Activated B cell treated with CpG ODN at 0.5 μM for 24 hours (primary cell): ENCODE measurements at places on chromosomes 11 and 22. TPM values are rescaled to one million over a fixed set of nuclear protein-coding genes. Genes with fewer than 3 reads are reported as not detected.

CRYAB gene
- total RNA-seq, result not detected in 2 replicates

ANO3 gene
- total RNA-seq, result not detected in 2 replicates

KCTD14 gene
- 0.20 and 0.22 TPM in 2 replicates for total RNA-seq

SYCE3 gene
- not detected in 2 replicates for total RNA-seq

TESMIN gene
- total RNA-seq, result 1.8 and 3.0 TPM in 2 replicates

CCDC89 gene
- not detected in 2 replicates for total RNA-seq

PTPRCAP gene
- 328 and 347 TPM in 2 replicates for total RNA-seq

SLN gene
- not detected in 2 replicates for total RNA-seq

RASGRP2 gene
- 165 and 177 TPM in 2 replicates for total RNA-seq

GRCh38 chr11:109794501-109794900 is 298.7 kb upstream of the ZC3H12C start:
- DNase-seq, result no peak

- no peak for DNase-seq
Observed at GRCh38 chr11:126115816-126116331, 53.2 kb upstream of the CDON start.

DNA sequence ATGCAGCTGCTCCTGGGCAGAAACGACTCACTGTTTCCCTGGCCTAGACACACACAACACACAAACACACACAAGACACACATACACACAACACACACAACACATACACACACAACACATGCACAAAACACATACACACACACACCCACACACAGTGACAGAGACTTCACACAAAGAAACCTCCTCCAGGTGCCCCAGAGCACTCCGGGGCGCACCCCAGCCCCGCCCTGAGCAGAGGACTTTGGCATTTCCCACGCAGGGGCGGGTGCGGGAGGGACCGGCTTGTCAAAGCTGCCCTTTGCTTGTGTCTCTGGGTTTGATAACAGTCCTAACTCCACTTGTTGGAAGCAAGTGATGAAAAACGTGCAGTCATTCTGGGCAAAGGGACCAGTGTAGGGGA is 6.5 kb downstream of the APOBEC3A start:
- DNase-seq, result no peak

DNA sequence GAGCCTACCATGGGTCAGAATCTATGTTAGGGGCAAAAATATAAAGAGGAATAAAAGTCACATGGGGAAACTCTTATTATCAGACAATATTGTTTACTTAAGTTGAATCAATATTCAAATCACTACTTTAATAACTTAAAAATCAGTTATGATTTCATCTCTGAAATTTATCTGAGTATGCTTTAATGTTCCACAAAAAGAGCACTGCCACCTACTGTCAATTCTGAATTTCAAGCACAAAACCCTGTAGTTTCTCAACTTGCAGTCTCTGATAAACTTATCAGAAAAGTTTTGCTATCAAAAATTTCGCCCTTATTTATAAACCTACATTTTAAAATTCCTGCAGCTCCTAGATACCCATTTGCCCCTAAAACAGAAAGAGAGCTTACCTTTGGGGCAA is 47.3 kb downstream of the RDX start:
- DNase-seq, result no peak

- DNase-seq, result no peak
Observed at GRCh38 chr11:10351765-10352641, 47.1 kb downstream of the ADM start.

DNA sequence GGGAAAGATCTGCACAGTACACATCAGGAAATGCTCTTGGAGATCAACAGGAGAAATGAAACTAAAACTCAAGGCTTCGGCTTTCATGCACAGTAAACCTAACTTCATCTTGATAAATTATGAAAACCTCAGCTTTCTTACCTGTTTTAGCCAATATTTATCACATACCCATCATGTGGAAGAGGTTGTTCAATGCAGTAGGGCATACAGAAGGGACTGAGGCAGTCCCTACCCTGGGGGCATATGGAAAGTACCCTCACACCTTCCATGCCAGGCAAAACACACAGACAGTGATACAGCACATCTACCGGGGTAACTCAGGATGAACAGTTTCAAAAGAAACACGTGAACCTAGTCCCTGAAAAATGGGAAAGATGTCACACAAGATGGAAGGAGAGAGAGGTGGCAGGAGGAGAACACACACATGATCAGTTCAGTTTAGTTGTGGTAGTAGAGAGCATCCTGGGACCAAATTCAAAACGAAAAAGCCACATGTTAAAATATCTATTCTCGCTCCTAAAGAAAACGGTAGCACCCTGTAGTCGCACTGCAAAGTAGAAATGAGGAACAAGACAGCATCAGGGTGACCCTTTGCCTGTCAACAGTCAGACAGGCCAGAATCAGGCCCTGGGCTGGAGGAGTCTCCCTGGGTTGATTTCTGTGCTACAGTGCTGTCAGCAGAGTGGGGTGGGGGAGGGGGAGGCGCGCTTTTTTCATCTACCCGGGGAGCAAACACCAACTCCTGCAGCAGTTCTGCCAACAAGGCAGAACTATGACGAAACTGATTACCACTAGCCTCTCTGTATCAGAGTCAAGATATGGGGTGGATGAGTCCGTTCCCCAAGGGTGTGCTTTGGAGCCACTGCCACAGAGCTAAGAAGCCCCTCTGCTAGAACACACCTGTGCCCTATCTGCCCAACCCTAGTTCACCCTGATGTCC is 1.3 kb downstream of the HIRA start:
- DNase-seq, result no peak

- no peak for DNase-seq
Observed at GRCh38 chr22:19287889-19288288, 3.6 kb downstream of the CLTCL1 start.

DNA sequence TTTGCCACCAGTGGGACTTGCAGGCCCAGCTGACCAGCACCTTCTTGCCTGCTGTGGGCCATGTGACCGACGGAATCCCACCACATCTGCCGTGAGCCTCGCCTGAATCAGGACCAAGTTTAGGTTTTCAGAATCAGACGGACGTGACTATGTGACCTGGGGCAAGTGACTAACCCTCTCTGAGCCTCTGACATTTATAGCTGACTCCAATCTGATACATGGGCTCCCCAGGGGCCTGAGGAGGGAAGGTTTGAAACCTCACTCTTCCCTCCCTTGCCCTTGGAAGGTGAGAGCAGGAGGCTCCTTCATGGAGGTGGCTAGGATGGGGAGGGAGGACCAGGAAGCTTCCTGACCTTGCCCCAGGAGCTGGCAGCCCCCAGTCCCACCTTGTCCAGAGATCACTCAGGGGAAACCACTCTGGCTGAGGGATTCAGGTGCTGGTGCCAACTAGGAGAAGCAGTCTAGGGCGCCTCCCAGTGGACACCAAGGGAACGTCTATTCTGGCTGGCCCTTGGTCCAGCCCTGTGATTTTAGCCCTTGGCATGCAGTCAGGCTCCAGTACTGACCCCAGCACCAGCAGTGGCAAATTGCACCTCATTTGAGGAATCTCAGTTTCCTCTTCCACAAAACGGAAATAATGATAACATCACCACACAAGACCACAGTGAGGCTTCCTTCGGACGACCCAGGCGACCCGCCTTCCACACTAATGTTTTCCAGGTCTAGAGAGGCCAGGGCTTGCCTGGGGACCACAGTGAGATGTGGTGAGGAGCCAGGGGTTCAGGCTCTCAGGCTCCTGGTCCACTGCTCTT is 47.2 kb upstream of the SYT7 start:
- no peak for DNase-seq

DNA sequence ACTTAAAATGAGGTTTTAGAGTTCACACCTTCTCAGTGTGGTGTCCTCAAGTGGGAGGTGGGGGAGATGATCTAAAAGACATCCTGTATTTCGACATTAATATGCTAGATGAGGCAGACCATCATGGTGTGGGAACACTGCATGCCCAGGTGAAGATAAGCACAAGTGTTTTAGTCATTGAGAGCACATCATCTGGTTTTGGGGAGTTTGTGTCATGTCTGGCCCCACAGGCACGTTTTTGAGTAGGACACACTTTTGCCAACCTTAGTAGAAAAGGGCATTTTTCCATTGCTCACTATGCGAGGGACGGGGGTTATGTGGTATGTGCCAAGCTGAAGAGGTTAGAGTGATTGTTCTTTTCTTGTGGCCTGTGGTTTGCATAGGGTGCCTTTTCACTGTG is 189.3 kb downstream of the DBX1 start:
- DNase-seq, result no peak

- no peak for DNase-seq
Observed at GRCh38 chr11:65516135-65516968, 8.5 kb upstream of the SCYL1 start.

GRCh38 chr11:110778343-110778742 is 66.1 kb upstream of the ARHGAP20 start:
- no peak for DNase-seq

GRCh38 chr11:19728436-19728835 is 15.8 kb downstream of the NAV2 start:
- DNase-seq, result no peak

DNA sequence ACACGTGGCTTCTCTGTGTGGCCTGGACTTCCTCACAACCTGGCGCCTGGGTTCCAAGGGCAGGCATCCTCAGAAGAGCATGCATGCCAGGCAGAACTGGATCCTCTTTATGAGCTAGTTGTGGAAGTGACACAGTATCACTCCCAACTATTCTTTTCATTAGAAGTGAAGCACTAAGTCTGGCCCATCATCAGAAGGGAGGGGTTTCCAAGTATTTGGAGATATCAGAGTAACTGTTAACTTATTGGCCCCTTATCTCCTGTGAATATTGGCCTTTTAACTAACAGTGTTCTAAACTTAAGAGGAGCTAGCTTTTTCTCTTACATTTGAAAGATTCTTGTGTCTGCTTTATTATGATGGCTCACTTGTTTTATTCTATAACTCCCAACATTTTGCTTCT is 35.5 kb downstream of the FDX1 start:
- DNase-seq, result no peak

GRCh38 chr11:72014761-72015320 is 16.1 kb downstream of the IL18BP start:
- DNase-seq, result no peak

DNA sequence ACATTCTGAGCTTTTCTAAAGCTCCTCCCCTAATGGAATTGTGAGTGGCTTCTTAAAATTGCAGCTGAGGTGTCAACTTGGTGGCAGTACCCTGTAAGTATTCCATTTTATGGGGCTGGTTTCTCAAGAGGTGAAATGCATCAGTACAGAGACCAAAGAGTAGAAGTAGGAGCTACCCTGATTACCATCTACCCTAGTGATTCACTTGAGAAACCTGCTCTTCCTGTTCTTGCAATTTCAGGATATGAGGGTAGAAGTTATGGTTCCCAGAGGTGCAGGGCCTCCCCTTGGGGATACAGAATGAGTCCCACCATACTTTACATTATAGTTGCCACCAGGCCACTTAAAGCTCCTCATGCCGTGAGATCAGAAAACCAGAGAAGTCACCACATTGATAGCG is 944.6 kb downstream of the OPCML start:
- DNase-seq, result no peak

- no peak for DNase-seq
Observed at GRCh38 chr11:117387992-117388755, 60.5 kb downstream of the CEP164 start.

GRCh38 chr11:71131861-71132260 is 120.5 kb downstream of the SHANK2 start:
- DNase-seq, result no peak

DNA sequence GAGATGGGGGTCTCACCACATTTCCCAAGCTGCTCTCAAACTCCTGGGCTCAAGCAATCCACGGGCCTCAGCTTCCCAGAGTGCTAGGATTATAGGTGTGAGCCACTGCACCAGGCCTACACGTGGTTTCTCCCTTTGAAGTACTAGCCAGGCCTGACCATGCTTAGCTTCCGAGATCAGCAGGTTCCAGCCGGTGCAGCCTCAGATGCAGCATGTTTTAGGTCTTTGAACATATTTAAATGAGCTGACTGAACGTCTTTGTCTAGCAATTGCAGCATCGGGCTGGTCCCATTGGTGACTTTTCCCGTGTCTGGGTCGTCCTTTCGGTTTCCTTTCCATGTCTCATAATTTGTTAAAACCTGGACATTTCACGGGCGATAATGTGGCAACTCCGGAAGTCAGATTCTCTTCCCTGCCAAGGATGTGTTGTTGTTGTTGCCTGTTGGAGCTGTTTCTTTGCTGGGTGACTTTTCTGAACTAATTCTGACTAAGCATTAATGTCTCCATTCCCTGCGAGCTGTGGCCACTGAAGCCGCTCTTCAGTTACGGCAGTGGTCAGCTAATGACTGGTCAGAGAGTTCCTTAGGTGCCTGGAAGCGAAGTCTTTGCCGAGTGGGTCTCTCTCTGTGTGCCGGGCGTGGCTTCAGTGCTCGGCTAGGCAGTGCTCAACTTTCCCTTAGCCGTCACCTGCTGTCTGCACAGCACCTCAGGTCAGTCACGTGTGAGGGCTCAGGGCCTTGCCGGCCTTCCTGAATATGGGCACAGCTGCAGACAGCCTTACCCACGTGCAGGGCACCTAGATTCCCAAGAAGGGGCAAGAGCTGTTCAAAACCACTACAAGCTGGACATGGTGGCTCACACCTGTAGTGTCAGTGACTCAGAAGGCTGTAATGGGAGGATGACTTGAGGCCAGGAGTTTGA is 3.8 kb upstream of the CYP2D6 start:
- DNase-seq, result no peak

DNA sequence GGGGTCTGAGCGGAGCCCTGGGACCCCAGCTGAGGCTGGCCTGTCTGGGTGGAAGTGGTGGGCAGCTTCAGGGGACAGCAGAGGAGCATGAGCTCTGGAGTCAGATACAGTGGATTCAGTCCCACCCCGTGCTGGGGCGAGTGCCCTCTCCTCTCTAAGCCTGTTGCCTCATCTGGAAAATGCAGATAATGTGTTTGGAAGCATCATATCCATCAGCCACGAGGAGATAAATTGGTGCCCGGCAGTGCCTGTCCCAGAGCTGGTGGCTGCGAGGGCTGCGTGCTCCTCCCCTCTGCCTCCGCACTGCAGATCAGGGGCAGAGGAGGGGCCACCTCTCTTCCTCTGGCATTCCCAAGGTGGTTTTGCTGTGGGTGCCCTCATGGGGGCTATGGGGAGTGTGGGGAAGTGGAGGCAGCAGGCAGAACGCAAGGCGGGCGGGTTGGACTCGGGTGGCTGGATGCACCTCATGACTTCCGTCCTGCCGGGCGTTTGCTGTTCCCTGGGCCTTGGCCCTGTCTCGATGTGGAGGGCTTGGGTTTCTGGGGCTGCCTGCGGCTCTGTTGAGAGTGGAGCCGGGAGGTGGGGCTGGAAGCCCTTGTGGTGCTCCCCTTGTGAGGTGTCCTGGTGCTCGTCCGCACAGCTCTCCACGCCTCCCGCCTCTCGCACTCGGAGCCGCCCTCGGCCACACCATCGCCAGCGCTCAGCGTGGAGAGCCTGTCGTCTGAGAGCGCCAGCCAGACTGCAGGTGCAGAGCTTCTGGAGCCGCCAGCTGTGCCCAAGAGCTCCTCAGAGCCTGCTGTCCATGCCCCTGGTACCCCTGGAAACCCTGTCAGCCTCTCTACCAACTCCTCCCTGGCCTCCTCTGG is 20.9 kb downstream of the MICALL1 start:
- no peak for DNase-seq

- no peak for DNase-seq
Observed at GRCh38 chr11:14312736-14313438, 46.1 kb downstream of the RRAS2 start.

GRCh38 chr11:73283276-73284000 is 11.3 kb downstream of the P2RY6 start:
- DNase-seq, result no peak

- no peak for DNase-seq
Observed at GRCh38 chr11:88478136-88478815, 140.7 kb upstream of the CTSC start.
